Activated T-cell treated with anti-CD3 and anti-CD28 coated beads, Interleukin-2, amount 50 U/mL, for 24 hours (primary cell): ENCODE measurements at places on chromosomes 13 and 19.

DNA sequence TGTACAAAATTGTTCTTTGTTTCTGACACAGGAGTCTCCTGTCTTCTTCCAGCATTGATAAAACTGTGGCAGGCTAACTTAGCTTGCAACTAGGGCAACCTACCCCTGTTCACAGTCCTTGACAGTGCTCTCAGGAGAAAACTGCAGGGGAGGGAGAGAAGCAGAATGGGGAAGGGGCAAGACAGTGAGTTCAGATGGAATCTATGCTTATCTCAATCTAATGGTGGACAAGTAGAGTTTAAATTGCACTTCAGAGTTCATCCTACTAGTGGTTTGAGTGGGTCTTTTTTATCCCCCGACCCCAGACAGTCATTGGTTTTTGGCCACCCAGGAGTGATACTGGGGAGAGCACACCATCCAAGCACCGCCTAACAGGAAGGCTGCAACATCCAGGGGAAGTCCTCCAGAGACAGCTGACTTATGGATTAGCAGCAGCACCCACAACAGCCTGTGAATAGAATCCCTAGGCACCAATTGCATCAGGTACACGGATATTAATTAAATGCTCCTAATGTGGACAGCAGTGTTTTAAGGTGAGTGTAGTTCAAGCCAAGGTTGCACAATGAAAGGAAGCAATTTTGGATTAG is 236.6 kb downstream of the NHLRC3 start:
- DNase-seq: no peak

GRCh38 chr13:113442354-113442984 is 10.8 kb downstream of the ADPRHL1 start:
- no peak for DNase-seq

- no peak for DNase-seq
Measured at GRCh38 chr13:93217721-93218261, 8.8 kb upstream of the GPC6 start.

GRCh38 chr19:31498781-31499180 is 149.5 kb upstream of the TSHZ3 start:
- DNase-seq: no peak

DNA sequence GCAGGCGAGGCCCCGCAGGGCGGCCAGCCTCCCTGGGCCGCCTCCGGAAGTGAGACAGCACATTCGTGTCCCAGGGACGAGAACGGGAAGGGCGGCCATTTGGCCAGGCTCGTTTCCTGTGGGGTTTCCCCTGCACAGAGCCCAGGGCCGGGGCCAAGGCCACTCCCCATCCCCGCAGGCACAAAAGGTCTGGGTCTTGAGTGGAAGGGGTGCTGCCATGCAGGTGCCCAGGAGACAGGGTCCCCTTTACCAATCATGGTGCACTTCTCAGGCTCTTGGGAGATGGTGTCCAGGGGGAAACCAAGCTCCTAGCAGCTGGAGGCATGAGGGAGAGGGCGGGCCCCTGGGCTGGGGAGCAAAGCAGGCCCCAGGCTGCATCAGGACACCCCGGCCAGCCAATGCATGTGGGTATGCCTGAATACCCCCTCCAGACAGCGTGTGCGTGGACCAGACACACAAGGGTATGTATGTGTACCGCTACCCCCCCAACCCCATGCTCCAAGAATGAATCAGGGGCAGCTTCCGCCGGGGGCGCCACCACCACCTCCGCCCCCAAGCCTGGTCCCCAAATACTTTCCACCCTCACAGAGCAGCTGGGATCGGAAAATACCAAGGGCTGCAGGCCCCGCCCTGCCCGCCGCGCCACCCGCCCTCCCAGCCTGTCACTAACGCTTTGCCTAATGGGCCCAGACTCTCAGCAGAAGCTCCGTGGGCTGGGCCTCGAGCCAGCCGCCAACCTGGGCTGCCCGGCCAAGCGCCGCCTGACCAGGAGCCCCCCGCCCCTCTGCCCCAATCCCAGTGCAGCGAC is 37.6 kb upstream of the NANOS3 start:
- DNase-seq: peak; percentile 91

DNA sequence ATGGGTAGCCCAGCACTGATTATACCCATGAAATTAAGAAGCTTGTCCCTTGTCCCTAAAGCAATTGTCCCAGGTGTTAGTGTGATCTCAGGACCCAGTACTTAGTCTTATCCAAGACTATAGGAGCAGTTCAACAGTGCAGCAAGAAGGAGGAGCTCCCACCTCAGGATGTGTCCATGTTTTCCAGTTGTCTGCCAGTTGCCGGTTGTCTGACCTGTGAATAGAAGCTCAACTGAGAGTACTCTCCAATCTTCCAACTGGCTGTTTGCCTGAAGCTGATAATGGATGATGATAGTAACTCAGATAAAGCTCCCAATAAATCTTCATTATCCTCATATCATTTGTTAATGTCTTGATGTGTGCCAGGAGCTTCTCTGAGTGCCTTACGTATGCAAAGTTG is 107.2 kb upstream of the HTR2A start:
- no peak for DNase-seq

GRCh38 chr13:107210723-107211030 is 642.7 kb upstream of the ARGLU1 start:
- DNase-seq: no peak

DNA sequence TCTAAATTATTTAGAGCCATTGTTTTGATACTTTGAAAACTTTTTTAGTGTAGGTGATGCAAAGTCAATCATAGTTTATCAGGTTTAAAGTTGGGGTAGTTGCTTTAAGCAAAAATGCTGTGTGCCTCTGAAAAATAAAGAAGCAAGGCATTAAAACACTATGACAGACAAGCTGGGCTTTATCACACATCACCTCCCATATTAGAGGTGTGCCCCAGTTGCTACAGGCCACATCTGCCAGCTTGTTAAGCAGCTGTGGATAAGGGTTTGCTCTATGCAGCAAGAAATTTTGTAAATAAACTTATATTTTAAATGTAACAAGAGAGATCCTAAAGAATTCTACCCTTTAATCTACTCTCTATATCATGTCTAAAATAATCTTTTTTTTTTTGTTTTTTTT is 255.8 kb downstream of the B3GLCT start:
- no peak for DNase-seq

- DNase-seq: peak; percentile 67
Measured at GRCh38 chr19:17209126-17210036, 5.8 kb upstream of the USE1 start.

GRCh38 chr13:32845952-32846950 is 170.0 kb upstream of the KL start:
- DNase-seq: no peak

DNA sequence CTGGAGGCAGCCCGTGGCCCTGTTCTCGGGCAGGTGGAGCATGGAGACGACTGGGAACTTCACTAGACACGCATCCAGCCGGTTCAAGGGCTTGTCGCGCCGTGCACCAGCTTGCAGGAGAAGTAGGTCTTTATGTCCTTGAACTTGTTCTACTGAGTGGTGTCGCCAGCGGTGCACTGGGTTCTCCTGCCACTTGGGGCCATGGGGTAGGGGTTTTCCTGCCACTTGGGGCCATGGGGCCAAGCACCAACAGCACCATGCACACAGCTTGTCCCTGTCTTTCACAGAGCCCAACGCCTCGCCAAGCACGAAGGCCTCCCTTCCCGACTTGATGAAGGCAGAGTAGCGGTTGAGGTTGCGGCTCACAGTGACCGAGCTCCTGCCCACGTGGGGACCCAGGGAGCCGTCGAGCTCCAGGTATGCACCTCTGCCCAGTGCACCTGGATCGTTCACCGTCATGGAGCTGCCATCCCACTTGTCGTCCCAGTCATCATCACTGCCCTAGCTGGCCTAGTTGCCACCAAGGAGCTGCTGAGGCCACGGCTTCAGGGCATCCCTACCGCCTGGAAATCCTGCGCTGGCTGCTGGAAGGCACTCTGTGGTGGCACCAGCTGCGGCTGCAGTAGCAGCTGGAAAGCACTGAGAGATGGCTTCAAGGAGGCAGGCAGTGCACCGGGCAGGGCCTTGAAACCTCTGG is 40.5 kb upstream of the TPM4 start:
- no peak for DNase-seq

- no peak for DNase-seq
Measured at GRCh38 chr19:45484273-45484945, 12.4 kb downstream of the RTN2 start.

- no peak for DNase-seq
Measured at GRCh38 chr13:77991003-77991402, 72.4 kb upstream of the EDNRB start.

DNA sequence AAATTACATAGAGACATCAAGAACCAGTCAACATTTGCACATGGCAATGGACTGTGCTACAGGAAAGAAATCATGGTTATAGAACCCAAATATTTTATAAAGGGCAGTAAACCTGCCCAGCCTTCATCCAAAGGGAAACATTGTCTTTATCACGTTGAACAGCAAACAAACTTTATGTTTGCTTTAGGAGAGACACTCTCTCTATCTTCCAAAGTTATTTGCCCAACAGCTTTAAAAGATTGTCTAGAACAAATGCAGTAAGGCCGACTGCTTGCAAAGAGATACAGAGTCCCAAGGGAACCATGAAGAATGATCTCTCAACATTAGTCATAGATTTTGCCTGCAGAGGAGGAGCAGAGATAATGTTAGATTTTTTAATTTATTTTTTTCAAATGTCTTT is 1323.5 kb upstream of the SLC10A2 start:
- DNase-seq: no peak

GRCh38 chr19:3003046-3003445 is 25.7 kb downstream of the TLE6 start:
- DNase-seq: no peak

DNA sequence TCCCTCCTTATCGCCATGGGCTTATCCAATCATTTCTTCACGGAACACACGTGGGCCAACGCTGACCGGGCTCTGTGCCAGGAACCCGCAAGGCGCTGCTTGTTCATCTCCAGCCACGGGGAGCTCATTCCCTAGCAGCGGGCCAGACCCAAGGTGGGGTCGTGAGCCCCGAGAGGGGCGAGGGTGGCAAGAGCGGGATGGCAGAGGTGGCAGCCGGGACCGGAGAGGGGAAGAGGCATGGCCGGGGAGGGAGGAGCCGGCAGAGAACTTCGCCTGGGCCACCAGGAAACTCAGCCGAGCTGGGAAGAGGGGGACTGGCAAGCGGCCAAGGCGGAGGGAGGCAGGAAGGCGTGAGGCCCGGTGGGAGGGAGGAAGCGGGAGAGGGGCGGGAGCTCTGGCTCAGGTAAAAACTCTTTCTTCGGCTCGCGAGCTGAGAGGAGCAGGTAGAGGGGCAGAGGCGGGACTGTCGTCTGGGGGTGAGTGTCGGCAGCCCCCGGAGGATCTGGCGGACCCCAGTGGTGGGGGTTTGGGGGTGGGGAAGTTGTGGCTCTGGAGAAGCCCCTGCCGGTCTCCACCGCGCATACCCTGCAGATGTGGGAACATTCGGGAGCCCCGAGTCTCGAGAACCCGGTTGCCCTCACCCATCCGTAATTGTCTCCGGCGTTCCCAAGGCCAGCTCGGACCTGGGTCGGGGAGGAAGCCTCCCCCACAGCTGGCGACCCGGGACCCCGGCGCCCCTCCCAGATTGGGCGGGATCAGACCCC is at the start of gene B3GNT3:
Gene B3GNT3, plus strand, starts transcription at position 408 of the 764 bp plus-strand sequence. CDS start 12,670 bp downstream, outside the sequence.
- peak; percentile 63 for DNase-seq

- DNase-seq: no peak
Measured at GRCh38 chr13:24032674-24033073, 127.8 kb upstream of the SPATA13 start.

DNA sequence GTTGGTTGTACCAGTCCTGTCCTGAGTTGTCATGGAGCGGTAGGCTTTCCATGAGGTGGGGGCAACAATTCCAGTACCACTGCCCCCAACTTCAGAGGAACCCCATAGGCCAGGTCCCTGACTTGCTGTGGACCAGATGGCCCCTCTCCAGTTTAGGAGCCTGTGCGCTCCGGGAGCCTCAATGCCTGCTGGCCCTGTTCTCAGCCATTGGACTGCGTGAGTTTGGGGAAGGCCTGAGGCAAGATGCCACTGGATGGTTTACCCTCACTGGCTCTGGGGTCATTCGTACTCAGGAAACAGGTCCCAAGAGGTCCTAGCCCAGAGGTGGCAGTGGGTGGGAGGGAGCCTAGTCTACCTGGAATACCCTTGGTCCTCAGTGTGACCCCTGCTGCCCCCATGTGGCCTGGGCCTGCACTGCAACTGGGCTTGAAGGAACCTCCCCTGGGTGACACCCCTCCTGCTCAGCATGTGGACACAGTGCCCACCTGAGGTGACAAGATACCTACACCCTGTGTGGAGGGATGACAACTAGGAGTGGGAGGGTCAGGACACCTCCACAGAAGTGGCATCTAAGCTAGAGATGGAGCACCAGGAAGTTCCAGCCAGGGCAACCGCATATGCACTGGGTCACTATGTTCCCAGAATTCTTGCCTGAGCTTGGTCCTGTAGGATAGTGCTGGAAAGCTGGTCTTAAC is 6.0 kb upstream of the PRR19 start:
- DNase-seq: peak; percentile 95

- no peak for DNase-seq
Measured at GRCh38 chr13:19658831-19659230, 25.4 kb downstream of the MPHOSPH8 start.

GRCh38 chr13:91468301-91468700 is 69.9 kb downstream of the GPC5 start:
- DNase-seq: no peak
